Right cardiac atrium (tissue), 5 donors: ENCODE measurements at places on chromosomes 3 and 15. TPM values are rescaled to one million over a fixed set of nuclear protein-coding genes. Genes with fewer than 3 reads are reported as not detected.

The DOCK3 gene
- polyA plus RNA-seq, result 1.9 TPM

DNA sequence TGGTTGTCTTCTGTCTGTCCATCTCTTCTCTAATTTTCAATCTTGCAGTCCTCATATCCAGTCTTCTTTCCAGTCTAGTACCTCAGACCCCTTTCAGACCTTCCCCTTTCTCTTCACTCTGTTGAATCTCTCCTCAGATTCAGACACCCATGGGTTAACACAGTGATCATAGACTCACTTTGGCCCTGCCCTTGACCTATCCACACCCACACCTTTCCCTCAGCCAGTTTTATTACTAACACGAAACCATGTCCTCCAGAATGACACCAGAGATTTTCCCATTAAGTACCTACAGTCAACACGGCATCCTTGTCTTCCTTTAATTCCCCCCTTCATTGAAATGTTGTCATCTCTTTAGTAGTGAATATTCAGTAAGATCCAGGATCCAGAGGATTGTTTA lies 74.5 kb upstream of the UBE2E2 start:
- no peak for DNase-seq

GRCh38 chr3:19950316-19950715 lies 3.4 kb downstream of the RAB5A start:
- no peak for DNase-seq

DNA sequence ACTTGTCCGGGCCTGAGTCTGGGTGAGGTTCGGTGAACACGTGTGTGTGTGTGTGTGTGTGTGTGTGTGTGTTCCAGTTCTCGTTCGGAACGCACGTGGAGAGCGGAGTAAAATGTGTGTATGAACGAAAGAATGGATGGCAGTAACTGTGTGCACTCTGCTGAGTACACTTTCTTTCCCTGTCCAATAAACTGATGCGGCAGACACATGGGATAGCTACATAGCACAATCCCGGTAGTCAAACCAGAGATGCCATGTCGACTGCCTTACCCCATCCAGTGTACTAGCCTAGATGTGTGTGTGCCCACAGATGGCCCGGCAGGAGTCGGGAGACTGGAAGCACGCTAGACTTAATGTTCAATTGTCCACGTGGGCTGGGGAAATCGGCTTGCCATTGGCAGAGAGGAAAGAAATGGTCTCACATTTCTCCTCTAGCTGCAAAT lies 507 bp upstream of the GOLIM4 start:
- DNase-seq, result peak; percentile 72

DNA sequence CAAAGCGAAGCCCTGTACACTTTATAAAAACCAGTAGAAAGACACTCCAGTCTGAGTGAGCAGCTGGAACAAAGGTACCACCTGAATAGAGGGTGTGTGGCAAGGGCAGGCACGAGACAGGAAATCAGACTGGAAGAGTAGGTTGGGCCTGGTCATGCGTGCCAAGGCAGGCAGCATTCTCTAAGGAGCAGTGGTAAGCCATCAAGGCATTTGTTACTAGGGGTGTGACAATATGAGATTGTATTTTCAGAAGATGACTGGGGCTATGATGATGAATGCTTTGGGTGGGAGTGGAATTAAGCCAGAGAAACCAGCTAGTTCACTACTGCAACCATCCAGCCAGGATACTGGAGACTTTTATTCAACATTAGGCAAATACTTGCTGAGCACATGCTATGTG lies 5.0 kb downstream of the JMJD7 start:
- DNase-seq, result no peak

GRCh38 chr3:148757238-148758215 lies 59.8 kb downstream of the AGTR1 start:
- no peak for DNase-seq

- DNase-seq, result no peak
These were observed 28.6 kb downstream of the MEGF11 start for GRCh38 chr15:66224946-66225345.

DNA sequence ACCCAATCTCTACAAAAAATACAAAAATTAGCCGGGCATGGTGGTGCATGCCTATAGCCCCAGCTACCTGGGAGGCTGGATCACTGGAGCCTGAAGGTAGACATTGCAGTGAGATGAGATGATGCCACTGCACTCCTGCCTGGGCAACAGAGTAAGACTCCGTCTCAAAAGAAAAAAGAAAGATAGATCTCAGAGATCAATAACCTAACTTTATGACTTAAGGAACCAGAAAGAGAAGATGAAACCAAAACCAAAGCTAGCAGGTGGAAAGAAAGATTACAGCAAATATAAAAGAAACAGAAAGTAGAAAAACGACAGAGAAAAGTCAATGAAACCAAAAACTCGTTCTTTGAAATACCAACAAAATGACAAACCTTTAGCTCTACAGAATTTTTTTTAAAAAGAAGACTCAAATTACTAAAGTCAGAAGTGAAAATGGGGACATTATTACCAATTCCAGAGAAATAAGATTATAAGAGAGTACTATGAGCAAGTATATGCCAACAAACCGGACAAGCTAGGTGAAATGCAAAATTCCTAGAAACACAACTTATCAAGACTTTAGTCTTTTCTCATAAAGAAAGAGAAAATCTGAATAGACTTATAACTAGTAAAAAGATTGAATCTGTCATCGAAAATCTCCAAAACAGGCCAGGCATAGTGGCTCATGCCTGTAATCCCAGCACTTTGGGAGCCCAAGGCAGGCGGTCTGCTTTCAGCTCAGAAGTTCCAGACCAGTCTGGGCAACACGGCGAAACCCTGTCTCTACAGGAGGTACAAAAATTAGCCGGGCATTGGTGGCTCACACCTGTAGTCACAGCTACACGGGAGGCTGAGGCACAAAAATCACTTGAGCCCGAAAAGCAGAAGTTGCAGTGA lies 35.0 kb downstream of the ACAP2 start:
- no peak for DNase-seq

- DNase-seq, result no peak
These were observed 665.4 kb upstream of the CBLB start for GRCh38 chr3:106534206-106534605.

The CEMIP gene
- polyA plus RNA-seq, result 0.23 TPM

DNA sequence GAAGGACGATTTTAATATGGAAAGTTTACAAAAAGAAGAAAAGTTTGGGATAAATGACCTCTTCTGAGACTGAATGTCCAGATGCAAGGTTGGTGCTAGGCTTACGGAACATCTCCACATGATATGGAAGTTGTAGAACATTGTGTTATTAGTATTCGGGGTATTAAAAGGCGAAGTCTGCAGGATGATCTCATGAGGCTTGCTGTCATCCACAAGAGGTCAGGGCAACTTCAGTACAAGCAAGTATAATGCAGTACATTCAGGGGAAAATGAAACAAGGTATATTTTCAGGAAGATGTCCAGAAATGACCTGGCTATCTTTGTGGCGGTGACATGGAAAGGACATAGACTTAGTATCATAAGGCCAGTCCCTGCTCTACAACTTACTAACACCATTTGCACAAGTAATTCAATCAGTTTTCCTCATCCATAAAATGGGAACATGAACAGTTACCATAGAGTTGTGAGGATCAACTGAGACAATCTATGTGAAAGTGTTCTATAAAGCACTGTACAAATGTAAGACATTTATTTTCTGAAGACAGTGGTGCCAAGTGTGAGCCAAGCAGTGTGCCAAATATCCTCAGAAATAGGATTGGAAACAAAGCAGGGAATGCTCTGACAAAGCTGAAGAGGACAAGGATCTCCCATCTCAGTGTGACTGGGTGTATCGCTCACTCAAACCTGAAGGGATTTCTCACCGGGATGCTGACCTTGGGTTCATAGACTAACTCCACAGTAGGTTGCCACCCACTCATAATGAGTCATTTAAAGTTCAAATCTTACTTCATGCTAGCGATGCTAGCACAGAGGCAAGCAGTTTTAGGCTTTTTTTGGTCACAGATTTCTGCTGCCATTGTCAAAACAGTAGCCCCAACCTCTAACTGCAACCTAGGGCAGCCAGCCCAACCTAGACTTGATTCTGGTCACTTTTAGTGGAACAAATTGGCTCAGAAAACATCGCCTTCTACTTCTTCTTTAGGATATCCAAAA lies 118.3 kb downstream of the TIGIT start:
- DNase-seq, result peak; percentile 32

DNA sequence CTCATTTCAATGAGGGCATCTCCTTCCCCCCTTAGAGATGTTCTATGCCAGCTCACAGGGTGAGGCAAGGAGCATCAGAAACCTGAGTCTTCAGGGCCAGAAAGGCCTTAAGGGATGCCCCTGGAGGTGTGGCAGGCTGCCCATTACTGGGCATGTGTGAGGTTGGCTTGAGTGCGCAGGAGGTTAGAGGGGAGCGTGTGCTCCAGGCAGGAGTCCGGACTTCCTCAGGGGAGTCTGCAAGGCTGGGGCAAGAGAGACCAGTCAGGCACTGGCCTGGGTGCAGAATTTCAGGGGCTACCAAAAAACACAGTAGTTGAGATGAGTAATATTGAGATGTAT lies 1.9 kb downstream of the LOXL1 start:
- no peak for DNase-seq

- DNase-seq, result no peak
These were observed 84.9 kb upstream of the TBL1XR1 start for GRCh38 chr3:177282119-177282655.

- DNase-seq, result no peak
These were observed 423.0 kb upstream of the TPM1 start for GRCh38 chr15:62619526-62619925.

DNA sequence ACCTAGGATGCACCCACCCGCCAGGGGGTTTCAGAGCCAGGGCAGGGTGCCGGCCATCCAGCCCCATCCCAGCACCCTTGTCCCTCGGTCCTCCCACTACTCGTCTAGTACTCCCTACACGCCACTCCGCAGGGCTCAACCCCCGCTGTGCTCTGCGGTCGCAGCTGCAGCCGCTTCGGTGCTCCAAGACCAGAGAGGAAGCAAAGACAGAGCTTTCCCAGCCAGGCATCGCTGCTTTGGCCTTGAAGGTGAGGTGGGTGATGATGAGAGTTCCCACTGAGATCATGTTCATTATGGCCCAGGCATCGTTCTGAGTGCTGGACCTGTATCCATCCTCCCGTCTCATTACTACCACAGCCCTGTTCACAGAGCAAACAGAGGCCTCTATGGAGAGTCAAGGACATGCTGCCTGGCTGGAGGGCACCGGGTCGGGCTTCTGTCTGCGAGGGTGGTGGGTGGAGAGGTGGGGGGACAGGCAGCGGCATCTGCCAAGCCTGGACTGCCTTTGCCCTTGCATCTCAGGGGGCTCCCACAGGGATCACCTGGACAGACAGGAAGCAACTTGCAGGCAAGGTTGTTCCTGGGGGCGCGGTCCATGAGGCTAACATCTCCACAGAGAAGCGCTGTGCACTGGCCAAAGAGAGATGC lies 66.9 kb downstream of the KLF13 start:
- DNase-seq, result peak; percentile 63

The COL8A1 gene
- polyA plus RNA-seq, result 16.5 TPM

DNA sequence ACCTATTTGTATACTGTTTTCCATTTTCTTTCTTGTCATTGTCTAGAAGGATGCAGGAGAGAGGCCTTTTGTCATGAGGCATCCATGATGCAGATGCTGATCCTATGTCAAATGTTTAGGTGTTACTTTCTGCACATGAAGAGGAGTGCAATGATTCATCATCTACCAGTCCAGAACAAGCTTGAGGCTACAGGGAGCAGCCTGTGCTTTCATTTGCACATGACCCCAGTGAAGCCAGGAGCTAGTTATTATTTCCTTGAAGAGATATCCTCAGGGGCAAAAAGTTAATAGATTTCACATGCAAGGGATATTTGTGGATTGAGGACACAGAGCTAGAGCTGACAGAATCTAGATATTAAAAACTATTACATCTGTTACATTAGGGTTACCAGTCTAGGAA lies 204.4 kb upstream of the TGFBR2 start:
- no peak for DNase-seq

- no peak for DNase-seq
These were observed 252.6 kb downstream of the PLCL2 start for GRCh38 chr3:17137321-17137826.

The IL16 gene
- polyA plus RNA-seq, result 4.7 TPM

The TBC1D21 gene
- polyA plus RNA-seq, result not detected

GRCh38 chr15:61524545-61524944 lies 295.4 kb upstream of the RORA start:
- DNase-seq, result no peak

DNA sequence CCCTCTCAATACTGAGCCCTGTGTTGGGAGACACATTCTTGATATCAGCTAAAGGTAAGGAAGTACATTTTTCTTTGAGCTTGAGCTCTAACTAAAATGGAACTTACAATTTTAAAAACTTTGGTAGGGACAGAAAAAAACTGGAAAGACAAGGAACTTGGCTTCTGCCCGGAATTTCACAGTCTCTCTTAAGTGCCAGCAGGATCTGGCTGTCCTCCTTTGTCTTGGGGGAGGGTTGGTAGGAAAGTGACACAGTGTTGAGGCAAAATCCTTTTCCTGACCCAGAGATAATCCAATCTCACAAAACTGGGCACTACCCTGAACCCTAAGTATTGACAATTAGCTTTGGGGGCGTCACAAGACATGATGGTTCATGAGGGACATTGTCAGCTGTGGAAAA lies 45.3 kb downstream of the ZPLD1 start:
- peak; percentile 18 for DNase-seq

DNA sequence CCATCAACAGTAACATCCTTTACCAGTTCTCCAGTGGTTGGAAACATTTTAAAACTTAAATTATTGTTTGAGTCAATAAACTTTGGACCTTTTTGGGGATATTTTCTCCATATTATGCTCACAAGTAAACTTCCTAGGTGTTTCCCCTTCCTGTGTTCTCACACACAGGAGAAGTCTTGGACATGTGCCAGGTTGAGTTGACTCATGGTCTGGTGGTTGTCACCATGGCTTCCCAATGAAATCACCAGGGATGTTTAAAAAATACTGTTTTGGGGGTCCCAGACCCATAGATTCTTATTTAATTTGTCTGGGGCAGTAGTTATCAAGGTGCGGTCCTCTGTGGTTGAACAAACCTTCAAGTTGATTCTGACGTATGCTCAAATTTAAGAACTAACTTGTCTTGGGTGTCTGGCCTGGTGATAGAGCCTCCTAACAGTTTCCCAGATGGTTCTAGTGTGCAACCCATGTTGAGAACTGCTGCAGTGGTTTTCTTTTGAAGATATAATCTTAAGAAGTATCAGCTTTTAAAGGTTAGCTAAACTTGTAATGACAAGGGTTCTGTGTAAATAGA lies 291.8 kb downstream of the EDEM1 start:
- DNase-seq, result no peak

The ROPN1B gene
- 4.5 TPM for polyA plus RNA-seq

DNA sequence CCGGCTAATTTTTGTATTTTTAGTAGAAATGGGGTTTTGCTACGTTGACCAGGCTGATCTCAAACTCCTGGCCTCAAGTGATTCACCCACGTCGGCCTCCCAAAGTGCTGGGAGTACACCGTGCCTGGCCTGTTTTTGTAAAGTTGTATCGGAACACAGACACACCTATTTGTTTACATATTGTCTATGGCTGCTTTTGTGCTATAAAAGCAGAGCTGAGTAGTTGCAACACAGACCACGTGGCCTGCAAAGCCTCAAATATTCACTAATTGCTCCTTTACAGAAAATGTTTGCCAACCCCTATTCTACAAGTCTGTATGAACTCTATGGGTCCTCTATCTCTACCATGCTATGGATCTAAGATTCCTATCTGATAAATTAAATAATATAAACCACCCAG lies 175.5 kb downstream of the CADPS start:
- no peak for DNase-seq

The SHF gene
- 8.8 TPM for polyA plus RNA-seq

GRCh38 chr3:114331710-114332109 lies 37.9 kb downstream of the TIGIT start:
- no peak for DNase-seq

The GHSR gene
- polyA plus RNA-seq, result not detected

The APOD gene
- 174 TPM for polyA plus RNA-seq
